ENCODE measurements at places on chromosomes 5 and 9.

DNA sequence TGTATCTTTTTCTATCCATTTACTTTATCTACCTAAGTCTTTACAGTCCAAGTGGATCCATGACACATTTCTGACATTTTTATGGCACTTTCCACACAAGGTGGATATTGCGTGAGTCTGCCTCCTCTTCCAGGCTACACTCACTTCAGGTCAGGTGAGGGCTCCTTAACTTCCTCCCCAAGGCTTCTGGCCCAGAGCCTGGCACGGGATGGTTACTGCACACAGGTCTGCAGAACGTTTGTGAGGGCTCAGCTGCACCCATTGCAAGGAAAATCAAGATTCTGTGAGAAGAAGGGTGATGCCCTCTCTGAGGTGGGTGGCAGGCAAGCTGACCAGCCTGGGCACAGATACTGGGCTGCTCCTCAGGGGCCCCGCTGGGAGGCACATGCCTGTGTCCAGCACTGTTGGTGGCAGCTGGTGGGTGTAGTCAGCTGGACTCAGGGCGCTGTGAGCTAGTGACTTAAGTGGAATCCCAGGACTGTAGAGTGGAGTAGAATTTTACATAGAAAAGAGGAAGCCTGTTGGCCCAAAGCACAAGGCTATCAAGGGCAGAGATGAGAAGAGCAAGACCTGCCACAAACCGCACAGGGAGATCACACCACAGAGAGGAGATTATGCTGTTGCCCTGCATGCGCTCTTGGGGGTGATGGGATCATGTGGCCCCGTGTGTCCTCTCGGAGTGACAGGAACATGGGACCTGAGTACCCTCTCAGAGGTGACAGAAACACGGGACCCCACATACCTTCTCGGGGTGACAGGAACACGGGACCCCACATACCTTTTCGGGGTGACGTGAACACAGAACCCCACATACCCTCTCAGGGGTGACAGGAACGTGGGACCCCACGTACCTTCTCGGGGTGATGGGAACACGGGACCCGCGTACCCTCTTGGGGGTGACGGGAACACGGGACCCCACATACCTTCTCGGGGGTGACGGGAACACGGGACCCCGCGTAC, 21.3 kb downstream of the AHRR start:
- DNase-seq, result no peak

- no peak for DNase-seq
Measured at GRCh38 chr5:87541676-87542075, 128.9 kb upstream of the CCNH start.

DNA sequence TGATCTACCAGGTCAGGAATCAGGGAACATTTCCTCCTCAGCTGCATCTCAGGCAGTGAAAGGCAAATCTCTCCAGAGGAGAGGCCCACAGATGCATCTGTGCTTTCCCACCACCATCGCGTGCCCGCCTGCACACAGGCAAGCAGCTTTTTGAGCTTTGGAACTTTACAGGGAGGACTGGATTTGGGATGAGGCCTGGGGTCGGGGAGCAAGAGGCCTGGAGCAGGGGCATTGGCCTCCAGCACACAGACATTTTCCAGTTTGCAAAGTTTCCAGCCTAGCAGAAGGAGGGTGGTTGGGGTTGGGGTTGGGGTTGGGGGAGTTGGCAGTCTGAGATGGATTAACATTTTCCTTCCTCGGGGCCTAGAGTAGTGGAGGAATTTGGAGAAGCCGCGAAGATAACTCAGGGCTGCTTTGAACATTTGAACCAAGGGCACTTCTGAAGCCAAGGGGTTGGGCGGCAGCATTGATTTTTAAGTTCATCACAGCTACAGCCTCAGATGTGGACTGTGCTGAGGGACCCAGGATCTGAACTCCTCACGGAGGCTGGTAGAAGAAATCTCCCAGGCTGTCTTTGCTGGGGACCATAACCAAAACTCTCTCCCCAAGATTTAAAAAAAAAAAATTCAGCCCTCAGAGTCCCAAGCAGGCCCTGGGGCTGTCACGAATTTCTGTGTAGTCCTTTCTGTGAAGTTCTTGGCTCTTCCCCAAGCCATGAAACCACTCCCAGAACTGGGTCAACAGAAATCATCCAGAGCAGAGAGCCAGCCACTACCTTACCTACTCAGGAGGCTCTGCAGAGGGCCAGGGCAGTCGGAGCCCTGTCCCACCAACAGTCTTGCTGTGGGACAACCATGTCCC, 25.6 kb downstream of the C5orf15 start:
- no peak for DNase-seq

DNA sequence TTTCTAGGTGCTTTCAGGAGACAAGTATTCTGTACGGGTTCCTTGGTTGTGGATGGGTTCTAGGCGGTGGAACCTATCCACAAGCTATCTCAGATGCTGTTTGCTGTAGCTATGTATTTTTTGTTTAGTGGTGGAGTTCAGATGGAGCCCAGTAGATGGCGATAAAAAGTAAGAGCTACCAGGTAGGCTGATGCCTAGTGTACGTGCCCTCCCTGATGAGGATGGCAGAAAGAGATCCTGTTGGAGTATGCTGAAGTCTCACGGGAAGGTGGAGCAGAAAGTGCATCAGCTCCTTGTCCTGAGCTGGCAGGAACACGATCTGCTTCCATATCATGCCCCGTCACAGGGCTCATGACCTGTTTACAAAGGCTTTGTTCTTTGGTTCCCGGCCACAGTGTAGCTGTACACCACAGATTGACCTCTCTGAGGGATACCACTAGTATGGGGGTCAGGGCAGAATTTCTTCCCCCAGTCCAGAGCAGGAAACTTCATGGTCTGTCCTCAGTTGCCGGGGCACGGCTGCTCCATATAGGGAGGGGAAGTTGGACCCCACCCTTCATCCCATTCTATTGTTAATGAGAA, 12.6 kb upstream of the UGT3A2 start:
- DNase-seq, result peak; percentile 53

- no peak for DNase-seq
Measured at GRCh38 chr5:24026288-24026687, 518.9 kb downstream of the PRDM9 start.

DNA sequence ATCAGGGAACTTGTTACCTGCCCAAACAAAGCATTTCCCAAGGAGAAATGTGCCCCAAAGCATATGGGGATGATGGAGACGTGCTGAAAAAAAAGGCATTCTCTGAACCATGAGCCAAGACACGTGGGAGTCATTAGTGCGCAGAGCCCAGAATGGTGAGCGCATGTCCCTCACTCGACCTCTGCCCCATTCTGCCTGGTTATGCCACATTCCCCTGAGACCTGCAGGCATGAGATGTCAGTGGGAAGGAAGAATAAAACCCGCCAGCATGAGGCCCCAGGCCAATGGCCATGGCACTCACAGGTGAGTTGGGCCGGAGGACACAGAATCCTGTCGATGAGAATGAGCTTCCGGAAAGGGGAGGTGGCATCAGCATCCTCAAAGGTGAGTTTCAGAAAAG, 228.9 kb downstream of the CDK5RAP2 start:
- DNase-seq, result no peak

- DNase-seq, result no peak
Measured at GRCh38 chr9:34568774-34569173, 20.8 kb downstream of the CNTFR start.

- no peak for DNase-seq
Measured at GRCh38 chr5:9690751-9691150, 60.6 kb upstream of the TAS2R1 start.

DNA sequence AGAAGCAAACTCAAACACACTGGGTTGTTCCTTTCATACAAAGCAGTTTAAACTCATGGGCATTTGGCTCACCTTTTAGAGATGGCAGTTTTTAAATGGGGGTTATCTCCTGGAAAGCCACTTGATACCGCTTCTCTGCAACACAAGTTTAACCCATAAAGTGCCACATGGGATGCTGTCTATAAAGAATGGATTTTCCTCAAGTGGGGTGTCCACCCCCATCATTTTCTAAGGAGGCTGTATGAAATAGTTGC, 528 bp upstream of the TRPM3 start:
- no peak for DNase-seq

DNA sequence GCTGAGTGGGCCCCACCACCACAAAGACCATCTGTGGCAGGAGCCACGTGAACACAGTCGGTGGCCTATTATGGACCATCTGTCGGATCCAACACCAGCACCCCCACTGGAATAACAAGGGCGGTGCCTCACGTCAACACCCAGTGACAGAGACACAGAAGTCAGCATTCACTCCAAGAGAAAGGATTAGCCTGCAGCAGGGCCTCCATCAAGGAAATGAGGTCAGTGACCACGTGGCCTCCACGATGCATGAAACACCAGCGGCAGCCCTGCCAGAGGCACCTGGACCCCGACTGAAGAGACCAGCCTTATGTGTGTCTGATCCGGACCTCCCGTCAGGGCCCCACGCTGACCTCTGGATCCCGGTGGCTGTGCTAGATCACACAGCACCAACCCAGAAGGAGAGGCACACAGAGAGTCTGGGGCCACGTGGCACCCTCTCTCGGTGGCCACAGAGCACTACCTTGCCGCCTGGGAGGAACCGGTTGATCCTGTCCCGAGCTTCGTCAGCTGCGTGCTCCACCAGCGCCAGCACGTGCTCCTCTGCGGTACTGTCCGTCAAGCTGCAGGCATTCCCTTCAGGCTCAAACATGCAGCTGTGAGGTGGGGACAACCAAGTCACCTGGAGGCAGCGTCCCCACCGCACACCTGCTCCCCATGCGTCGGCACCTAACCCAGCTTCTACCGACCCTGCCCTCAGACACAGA, 9.0 kb downstream of the BRD9 start:
- DNase-seq, result no peak

DNA sequence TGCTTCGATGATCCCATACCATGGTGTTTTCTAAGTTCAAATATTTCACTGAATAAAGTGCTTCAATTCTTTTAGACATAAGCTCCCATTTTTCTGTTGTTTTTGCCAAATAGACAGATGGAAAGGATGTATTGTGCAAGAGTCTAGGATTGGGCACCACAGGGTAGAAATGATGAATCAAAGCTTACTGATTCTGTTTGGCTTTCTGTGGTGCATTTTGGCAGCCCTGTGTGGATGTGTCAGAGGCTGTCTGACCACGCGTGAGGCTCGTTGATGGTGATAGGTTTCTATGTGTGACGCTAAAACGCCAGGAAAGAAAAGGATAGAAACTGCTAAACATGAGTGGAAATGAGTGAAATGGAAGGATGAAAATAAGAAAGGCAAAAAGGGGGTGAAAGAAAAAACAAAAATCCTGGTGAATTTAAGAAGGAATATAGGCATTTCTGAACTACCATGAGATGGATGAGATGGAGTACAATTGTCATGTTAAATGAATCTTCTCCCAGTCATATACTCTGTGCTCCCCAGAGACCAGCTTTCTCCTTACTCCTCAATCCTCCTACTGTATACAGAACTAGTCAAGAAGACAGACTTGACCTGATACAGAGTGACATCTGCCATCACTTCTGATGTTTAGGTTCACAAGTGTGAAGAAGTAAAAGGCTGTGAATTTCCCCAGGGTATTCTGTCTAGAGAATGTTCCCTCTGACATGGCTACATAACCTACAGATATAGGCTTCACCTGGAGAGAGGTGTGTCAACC, 54.4 kb downstream of the ANKH start:
- no peak for DNase-seq

All from Calu3 (cell line).